ENCODE measurements at places on chromosomes 1 and 21. TPM values are rescaled to one million over a fixed set of nuclear protein-coding genes. Genes with fewer than 3 reads are reported as not detected.
A peak's percentile ranks its signal among the peaks of the same experiment; 100 is the strongest.

MYBPH gene
- not detected for total RNA-seq

GRCh38 chr1:247102381-247102780 is 1.8 kb downstream of the ZNF669 start:
- no peaks in the 10 kb centered on the region for H3K4me1 ChIP-seq
- no peak overlapping the region for H3K27ac ChIP-seq
- peaks cover 7% of the 10 kb centered on the region for H3K36me3 ChIP-seq

GRCh38 chr1:28208818-28209441 is 23.9 kb downstream of the DNAJC8 start:
- no peak overlapping the region for H3K4me3 ChIP-seq
- no peaks in the 10 kb centered on the region for H3K27me3 ChIP-seq
- H3K27ac ChIP-seq = no peak overlapping the region
- H3K36me3 ChIP-seq = no peaks in the 10 kb centered on the region
- DNase-seq = peak; percentile 39
- no peaks in the 10 kb centered on the region for H3K4me1 ChIP-seq

GRCh38 chr21:28687586-28687985 is 305.1 kb downstream of the LTN1 start:
- H3K27ac ChIP-seq = no peak overlapping the region
- no peaks in the 10 kb centered on the region for H3K27me3 ChIP-seq
- H3K4me1 ChIP-seq = no peaks in the 10 kb centered on the region

SELENBP1 gene
- total RNA-seq = 63.6 TPM

Measured in breast epithelium (tissue), 4 donors.